Stimulated activated naive CD4-positive, alpha-beta T cell treated with Interleukin-2 at 50 U/mL for 16 hours (primary cell): ENCODE measurements at places on chromosomes 11 and 22.
A peak's percentile ranks its signal among the peaks of the same experiment; 100 is the strongest.

GRCh38 chr11:110894224-110894623, 182.0 kb upstream of the ARHGAP20 start:
- DNase-seq: no peak

GRCh38 chr22:31917227-31917921, 27.0 kb upstream of the YWHAH start:
- DNase-seq: no peak

GRCh38 chr22:50276143-50276542, 6.0 kb upstream of the MAPK11 start:
- no peak for DNase-seq

- DNase-seq: no peak
Observed at GRCh38 chr22:30408388-30409102, 11.7 kb downstream of the SEC14L2 start.

- DNase-seq: no peak
Observed at GRCh38 chr22:49017482-49018329, 810.0 kb downstream of the BRD1 start.

DNA sequence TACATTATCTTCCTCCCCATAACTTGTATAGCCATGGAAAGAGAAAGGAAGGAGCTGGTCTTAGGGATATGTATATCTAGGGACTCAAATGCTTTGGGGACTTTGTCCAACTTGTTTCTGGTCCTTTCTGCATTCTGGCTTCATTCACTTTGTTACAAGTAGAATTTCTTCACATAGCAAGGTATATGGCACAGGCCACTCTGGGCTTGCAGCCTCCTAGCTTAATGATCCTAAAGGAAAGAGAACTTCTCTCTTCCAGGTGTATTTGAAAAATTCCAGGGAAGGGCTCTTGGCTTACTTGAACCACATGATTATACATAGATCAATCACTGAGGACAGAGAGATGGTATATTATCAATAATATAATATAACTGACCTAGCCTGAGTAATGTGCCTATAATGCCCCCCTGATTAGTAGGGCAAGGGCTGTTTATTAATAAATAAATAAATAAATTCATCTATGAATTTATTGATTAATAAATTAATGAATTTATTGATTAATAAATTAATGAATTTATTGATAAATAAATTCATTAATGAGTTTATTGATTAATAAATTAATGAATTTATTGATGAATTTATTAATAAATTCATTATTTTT, 48.2 kb upstream of the CEP295 start:
- no peak for DNase-seq

- no peak for DNase-seq
Observed at GRCh38 chr11:96307776-96308140, 35.2 kb downstream of the MAML2 start.

DNA sequence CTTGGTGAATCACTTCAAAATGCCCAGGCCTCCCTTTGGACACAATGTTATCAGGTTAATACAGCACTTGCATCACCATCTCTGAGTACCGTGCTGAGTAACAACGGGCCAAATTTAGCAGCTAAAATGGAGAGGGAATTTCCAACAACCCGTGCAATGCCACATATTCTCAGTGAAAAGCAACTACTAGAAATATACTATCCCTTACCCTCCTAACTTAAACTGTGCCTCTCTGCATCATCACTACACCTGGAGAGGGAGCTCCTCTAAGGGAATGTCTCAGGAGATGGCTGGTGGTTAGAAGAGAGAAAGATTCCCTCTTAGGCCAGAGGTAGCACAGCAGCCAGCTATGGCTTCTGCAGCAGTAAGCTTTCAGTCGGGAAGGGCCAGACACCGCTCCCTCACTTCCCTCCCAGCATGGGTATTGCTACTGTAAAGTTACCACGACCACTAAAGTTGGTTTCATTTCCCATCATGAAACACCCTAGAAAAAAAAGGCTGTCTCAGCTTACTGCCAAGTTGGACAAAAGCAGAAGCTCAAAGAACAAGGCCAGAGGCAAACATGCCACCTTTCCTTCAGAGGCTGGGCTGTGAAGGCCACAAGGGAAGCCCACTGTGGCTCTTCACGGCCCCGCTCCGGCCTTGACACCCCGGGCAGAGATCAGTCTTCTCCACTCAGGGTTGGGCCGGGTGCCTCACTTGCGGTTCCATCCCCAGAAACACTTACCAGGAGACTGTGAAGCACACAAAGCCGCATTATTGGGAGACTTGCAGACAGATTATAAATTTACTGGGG, 3.9 kb downstream of the MAML2 start:
- peak; percentile 7 for DNase-seq

GRCh38 chr11:34728609-34729008, 107.7 kb downstream of the EHF start:
- DNase-seq: no peak

GRCh38 chr11:106986261-106986660, 32.0 kb downstream of the GUCY1A2 start:
- no peak for DNase-seq

DNA sequence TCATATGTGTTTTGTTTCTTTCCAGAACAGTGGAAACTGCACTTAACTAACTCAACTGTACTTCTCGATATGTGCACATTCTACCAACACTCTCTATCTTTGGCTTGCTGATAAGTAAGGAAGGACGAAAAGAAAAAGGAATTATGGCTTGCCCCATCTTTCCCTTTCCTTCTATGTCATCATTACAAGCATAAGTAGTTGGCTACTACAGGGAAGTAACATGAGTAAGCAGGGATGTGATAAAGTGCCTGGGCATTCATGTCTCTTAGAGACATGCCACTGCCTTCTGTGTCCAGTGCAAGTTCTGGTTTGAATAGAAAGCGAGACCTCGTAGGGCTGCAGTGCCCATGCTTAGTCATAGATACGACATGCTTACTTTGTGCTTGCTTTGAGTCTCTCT, 342.5 kb downstream of the ETS1 start:
- no peak for DNase-seq

DNA sequence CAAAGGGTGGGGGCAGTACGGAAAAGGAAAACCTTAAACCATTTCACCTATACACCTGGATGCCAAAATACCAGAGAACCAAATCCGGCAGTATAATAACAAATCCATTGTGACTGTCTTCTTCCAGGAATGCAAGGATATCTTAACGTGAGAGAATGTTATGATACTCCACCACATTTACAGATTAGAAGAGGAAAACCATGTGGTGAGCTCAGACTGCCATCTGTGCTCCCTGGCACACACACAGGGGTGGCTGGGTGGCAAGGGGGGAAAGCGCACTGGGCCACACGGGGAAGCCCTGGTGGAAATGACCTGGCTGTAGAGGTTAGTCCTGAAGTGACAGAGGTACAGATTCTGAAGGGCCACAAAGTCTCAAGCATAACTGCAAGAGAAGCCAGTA, 9.9 kb downstream of the EIF1AD start:
- DNase-seq: no peak

DNA sequence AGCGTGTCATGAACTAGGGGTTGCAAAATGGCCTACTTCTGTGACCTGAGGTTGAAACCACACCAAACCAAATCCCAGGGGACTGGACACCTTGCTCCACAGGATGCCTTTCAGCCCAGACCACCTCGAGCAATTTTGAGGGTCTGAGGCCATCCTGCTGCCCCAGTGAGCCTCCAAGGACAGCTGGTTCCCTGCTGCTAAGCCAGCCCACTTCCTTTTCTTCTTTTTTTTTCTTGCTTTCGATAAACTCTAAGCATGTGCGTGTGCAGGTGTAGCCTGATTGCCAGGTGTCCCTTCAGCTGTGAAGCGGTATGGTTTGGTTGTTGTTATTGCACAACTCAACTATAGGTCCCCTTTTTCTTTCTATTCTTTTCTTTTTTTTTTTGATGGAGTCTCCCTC, 2.7 kb downstream of the CRYBB1 start:
- DNase-seq: no peak

DNA sequence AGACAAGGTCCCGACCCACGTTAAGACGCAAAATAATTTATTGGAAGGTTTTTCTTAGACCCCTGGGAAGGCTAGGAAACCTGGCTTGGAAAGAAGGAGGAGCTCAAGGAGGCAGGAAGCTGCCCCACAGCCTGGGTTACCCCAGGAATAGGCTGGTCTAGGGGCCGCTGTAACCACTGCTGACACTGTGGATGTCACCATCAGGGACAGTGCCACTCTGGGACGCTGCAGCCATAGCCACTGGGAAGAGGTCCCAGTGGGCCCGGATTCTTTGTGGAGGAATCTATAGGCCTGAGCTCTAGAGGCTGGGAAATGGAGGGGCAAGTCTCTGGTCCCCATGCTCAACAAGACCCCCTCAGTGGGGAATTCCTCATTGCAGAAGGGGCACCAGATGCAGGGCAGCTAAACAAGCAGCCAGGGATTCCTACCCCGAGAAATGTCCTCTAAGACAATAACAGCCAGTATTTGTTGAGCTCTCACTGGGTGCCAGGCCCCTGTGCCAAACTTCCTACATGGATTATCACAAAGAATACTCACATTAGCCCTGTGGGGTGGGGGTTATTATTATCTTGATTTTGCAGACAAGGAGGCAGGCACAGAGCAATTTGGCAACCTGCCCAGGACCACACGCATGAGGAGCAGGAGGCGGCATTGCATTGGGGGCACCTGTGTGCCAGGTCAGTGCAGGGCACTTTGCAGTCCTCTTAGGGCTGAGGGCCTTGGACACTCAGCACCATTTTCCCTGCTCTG, 19.5 kb upstream of the CHKA start:
- DNase-seq: no peak

- DNase-seq: no peak
Observed at GRCh38 chr22:28021998-28022660, 103.1 kb upstream of the PITPNB start.
